ENCODE measurements at places on chromosomes 4 and X.

DNA sequence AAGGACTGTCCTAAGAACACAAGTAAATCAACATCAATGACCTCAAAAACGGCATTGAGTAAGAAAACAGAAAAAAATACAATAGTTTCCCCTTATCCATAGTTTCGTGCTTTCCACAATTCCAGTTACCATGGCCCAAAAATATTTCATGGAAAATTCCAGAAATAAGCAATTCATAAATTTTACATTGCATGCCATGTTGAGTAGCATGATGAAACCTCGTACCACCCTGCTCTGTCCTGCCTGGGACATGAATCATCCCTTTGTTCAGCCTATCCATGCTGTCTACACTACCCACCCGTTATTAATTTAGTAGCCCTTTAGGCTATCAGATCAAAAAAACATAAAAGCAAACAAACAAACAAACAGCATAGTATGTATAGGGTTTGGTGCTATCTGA, 51.1 kb downstream of the KLF3 start:
- DNase-seq = no peak

DNA sequence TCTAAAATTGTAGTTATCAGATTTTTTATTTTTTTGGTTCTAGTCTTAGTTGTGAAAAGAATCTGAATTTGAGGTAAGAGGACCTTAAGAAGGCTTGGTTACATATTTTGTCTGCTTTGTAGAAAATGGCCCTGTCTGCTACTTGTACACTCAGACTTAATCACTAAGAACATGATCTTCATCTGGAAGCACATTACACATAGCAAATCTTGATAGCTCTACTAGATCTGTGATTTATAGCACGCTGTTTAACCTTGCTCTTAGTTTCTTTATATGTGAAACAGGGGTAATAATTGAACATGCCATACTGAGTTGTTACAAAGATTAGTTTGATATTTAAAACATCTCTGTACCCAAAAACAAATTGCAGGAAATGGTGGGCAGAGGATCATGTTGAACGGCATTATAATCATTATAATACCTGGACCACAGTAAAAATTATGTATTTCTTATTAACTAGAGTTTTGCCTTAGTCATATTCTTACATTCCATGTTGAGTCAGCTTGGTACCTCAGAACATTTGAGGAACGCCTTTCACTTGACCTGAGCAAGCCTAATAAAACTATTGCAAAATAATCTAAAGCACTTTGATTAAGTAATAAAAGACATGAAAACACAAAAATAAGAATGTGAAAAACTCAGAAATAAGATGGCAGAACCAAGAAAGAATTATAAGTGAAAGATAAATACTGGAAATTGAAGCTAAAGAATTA, 738.0 kb upstream of the AADAT start:
- no peak for DNase-seq

DNA sequence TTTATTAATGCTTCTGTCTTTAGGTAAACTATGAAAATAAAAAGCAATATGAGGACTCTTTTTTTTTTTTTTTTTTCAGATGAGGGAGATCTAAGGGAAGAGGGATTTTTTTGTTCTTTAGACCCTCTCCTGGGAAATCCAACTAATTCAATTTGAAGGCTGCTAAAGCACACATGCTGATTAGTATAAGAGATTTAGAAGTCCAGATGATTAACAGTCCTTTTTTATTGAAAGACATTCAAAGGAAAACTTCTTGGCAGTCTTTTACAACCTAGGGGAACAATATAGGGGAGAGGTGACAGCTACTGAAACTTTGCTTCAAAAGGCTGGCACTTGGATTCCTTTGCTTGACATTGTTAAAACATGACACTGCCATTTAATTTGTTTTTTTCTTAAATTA, 602.5 kb downstream of the RAPGEF2 start:
- DNase-seq = no peak

- DNase-seq = no peak
These were observed 76.2 kb upstream of the PAGE3 start for GRCh38 chrX:55340896-55341433.

GRCh38 chrX:17038681-17039161, 92.3 kb downstream of the REPS2 start:
- no peak for DNase-seq
